CD4-positive, alpha-beta T cell treated with Interleukin-10 for 1 hour (primary cell): ENCODE measurements at places on chromosomes 6 and 20.

DNA sequence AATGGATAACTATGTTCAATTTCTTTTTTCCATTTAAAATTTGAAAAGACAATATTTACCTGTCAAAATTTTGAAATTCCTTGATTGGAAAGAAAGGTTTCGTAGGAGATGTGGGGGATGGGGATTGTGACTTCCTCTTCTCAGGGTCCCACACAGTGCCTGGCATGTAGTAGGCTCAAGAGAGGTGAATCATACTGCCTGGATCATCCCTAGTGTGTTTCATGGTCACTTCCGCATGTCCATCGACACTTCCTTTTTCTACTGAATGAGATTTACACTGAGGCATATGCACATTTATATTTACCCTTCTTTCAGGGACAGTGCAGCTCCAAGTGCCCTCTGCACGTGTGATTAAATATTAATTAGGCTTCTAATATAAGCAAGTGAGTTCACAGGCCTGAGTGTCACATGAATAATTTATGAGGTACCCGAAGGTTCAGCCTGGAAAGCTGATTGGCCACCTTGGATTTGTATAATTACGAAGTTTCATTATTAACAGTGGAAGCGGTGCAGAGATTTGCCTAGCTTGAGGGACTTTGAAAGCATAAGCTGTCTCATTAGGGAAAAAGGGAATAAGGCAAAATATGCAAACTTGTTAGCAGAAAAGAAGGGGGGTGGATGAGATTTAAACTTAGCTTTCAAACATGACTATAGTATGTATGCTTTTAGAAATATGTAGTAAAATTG is 177.5 kb upstream of the MMS22L start:
- no peak for DNase-seq

DNA sequence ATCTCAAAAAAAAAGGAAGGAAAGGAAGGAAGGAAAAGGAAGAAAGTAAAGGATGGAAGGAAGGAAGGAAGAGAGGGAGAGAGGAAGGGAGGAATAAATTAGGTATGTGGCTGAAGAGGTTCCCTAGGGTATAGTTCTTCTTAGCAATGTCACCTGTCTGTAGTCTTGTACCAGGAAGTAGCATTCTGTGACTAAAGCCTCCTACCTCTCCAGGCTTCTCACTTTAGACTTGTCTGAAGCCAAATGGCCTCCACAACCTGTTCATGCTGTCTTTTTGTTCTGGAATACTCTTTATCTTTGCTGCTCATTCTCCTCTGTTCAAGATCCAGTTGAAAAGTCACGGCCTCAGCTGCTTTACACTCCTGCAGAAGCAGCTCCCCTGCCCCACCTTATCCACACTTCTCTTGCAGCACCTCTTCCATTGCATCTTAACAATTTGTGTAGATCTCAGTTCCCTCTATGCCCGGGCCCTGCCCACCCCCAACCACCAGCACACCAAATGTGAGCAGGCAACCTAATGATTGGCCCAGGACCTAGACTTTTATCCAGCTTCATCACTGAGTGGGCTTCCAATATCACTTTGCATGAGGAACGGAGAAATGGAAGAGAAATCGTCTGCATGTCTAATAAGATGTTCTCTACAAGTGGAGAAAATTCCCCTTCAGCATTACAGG is 19.1 kb downstream of the GCNT2 start:
- no peak for DNase-seq

- DNase-seq: no peak
Measured at GRCh38 chr6:97947841-97948240, 664.8 kb upstream of the MMS22L start.

DNA sequence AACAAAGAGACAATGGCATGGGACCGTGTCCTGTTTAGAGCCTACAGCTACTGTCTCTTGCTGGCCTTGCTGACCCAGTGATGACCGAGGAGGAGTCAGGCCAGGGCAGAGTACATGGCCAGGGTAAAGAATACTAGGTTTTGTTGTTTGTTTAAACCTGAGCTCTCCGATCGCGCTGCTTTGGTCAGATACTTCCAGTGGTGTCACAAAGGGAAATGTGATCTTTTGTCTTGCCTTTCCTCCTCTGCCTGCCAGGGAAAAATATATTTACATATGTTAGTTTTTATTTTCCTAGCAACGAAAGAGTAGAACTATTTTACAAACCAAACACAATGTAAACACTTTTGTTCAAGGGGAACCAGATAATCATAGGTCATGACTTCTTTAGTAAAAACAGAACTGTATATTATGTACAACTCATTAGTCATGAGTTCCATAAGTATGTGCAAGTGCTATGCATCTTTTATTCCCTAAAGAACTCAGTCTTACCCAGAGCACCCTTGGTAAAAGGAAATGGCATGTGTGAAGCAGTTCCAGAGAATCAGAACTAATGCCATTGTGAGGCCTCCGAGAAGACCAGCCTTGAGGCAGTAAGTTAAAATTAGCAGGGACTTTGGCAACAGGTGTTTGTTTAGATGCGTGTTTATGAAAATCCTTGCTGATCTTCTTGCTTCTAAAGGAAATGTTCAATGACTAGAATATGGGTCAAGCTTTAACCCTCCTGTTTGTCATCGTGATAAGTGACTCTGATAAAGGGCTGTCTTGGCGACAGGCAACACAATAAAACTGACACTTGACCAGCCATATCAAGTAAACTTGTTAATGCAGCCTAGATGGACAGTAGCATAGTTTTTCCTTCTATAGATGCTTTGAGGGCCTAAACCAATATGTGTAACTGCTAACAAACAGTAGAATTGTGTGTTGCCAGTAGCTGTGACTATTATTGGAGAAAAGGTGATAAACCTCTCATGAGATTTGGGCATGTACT is 204.6 kb downstream of the NKAIN2 start:
- DNase-seq: no peak

- DNase-seq: no peak
Measured at GRCh38 chr6:84645000-84645399, 119.4 kb downstream of the TBX18 start.
